Fibroblast of gingiva (primary cell): ENCODE measurements at places on chromosomes 2 and 18.
A peak's percentile ranks its signal among the peaks of the same experiment; 100 is the strongest.

GRCh38 chr2:130388221-130388907 is 32.5 kb downstream of the PTPN18 start:
- DNase-seq, result no peak

DNA sequence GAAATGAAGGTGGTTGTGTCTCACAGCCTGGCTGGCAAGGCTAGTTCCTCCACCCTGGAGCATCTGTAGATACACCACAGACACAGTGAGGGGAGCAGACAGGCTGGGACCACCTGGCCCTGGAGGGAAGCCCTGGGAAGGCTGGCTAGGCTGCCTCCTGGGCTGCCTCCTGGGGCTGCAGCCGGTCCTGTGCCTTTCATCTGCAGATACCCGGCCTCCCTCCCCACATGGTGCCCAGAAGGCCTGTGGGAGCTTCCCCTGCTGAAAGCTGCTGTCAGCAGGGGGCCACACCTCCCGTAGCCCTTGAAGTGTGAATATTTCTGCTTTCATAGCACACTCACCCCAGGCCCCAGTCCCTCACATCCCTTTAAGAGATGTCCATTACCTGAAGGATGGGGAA is 37.6 kb downstream of the SDC1 start:
- DNase-seq, result no peak

DNA sequence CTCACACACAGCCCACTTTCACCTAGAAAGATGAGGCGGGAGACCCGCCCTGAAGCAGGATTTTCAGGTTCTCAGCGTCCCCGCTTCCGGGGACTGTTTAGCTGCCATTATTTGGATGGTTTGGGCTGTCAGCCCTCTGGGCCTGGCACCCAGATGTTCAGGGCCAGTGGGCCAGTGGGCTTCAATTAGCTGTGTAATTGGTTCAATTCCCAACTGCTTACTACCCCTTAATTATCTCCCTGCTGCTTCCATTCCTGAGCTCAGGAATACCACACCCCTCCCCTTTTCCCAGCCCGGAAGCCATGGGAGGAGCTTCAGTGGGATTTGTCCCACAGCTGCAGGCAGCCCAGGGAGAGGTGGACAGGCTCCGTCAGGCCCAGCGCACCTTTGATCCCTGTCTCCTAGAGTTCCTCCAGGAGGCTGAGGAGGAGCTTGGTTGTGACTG is 114.1 kb upstream of the MYCN start:
- no peak for DNase-seq

DNA sequence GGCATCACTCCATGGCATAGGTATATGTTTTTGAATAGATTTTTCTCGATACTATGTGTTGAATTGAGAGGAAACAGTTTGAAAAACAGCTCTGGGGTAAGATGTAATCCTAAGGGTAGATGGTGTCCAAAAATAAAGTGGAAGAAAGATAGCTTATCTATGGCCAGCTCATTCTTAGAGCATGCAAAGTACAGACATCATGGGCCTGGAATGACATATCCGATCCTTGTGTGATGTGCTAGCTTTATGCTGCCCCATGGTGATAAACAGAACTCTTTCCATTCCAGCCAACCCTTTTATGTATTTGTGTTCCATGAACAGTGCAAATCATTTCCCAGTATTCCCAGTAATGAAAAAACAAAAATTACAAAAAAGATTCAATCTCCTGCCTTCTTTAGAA is 390.2 kb upstream of the NXPH2 start:
- no peak for DNase-seq

DNA sequence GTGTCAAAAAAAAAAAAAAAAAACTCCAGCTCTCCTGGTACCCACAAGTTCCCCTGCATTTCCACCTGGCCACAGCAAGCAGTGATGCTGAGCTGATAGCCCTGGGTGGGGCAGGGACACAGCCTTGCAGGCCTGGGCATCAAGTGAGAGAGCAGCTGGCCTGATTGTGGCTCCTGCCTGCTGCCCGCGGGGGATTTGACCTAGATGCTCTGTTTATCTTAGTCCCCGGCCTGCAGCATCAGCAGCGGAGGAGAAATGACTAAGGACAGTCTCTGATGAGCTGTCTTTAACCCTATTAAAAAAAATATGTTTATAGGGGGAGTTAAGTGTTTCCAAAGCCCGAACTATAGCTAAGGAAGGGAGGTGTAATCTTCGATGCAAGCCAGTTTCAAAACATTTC is 102.6 kb downstream of the MTCL1 start:
- DNase-seq, result no peak

GRCh38 chr2:73085691-73086090 is 14.2 kb upstream of the SFXN5 start:
- DNase-seq, result peak; percentile 55

GRCh38 chr18:62631173-62631572 is 84.2 kb upstream of the PHLPP1 start:
- no peak for DNase-seq

- DNase-seq, result peak; percentile 59
Observed at GRCh38 chr2:101518578-101519492, 43.9 kb upstream of the RFX8 start.

DNA sequence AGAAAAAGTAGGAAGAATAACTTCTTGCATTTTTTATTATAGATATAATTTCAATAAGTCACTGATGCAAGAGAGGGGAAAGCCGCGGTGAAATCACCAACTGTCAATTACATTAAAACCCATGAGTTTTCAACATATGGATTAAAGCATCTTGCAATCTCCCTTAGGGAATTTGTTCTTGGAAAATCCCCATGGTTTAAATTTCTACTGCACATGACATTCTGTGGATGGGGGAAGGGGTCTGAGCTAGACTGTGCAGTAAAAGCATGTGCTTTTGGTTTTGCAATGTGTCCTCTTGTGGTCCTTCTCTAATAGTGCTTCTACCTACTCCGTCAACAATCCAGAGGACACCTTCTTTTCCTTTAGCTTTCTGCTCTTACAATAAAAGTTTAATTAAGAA is 894.0 kb downstream of the DCDC2C start:
- no peak for DNase-seq

DNA sequence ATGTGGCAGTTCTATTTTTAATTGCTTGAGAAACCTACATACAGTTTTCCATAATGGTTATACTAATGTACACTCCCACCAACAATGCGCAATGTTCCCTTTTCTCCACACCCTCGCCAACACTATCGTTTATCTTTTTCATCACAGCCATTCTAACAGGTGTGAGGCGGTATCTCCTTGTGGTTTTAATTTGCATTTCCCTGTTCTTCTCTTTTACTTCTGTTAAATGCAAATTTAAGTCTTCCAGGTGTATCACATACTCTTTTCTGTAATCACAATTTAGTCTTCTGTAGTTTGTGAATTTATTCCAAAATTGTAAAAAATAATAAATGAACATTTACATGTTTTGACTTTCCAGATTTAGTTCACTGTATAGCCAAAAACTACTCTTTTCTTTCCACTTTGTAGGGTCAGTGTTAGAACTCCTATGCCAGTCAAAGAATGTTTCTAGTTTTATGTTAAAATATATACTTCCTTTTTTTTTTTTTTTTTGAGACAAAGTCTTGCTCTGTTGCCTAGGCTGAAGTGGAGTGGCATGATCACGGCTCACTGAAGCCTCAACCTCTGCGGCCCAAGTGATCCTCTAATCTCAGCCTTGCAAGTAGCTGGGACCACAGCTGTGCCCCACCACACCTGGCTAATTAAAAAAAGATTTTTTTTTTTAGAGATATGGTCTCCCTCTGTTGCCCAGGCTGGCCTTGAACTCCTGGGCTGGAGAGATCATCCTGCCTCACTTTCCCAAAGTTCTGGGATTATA is 15.4 kb upstream of the ACYP2 start:
- no peak for DNase-seq

DNA sequence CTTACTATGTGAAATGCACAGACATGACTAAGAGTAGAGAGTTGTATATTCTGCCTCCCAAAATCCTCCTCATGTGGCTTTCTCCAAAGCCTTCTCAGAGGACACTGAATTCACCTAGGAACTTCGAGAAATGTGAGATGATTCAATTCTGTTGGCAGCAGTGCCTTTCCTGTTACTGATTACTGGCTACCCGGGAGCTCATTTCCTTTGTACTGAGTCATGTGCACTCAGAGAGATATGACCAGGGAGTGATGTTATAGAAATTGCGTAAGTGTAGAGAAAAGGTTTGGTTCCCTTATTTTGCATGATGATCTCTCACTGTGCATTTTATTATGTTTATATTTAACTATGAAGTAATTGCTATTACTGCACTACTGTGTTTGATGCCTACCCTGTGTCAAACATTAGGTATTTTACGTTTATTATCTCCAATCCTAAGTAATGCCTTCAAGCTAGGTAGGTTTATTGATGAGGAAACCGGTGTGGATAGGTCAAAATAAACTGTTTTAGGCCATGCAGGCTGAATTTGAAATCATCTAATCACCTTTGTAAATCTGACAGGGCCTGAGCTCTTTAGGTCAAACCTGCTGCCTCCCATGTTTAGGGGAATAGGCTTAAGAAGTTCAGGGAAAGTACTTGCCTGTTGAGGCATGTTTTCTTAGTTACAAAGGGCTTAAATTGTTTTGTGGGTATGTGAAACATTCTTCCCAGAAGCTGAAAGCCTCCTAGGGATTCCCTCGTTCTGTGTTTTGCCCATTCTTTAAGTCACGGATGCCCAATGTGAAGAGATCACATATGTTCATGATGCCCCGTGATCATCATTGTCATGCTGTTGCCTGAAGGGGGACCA is 86.8 kb downstream of the FMNL2 start:
- DNase-seq, result peak; percentile 92

GRCh38 chr2:12050396-12050795 is 304.0 kb downstream of the LPIN1 start:
- DNase-seq, result peak; percentile 91

GRCh38 chr2:85175369-85176299 is 42.4 kb downstream of the TCF7L1 start:
- peak; percentile 56 for DNase-seq

DNA sequence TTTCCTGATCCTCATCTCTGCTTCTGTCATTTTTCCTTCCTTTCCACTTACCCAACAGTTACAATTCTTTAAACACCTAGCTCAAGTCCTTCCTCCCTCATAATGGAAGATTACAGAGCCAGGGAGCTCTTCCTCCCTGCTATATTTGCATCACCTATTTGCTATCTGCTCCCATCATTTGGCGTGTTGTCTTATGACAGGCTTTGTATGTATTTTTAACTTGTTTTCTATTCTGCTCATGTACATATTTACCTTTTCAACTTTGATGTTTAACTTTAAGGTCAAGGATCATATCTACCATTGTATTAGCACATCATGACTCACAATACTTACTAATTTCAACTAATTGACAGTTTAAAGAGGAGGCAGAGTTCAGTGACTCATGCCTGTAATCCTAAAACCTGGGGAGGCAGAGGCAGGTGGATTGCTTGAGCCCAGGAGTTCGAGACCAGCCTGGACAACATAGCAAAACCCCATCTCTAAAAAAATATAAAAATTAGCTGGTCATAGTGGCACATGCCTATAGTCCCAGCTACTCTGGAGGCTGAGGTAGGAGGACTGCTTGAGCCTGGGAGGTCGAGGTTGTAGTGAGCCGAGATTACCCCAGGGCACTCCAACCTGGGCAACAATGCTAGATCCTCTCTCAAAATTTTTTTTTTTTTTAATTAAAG is 308.0 kb upstream of the STON1 start:
- no peak for DNase-seq

DNA sequence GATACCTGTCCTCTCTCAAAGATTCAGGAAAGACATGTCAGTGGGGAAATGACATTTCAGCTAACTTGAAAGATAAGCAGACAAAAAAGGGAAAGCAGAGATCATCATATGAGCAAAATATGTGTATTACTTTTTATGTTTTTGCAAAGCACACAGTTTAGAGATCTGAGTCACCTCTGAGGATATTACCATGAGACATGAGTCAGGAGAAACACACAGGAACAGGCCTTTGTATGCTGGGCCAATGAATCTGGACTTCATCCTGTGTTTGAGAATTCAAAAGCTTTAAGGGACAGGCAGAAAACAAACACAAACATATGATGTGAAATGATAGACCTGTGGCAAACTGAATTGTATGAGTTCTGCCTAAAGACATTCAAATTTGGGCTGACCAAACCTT is 306.0 kb upstream of the EPC2 start:
- peak; percentile 35 for DNase-seq

DNA sequence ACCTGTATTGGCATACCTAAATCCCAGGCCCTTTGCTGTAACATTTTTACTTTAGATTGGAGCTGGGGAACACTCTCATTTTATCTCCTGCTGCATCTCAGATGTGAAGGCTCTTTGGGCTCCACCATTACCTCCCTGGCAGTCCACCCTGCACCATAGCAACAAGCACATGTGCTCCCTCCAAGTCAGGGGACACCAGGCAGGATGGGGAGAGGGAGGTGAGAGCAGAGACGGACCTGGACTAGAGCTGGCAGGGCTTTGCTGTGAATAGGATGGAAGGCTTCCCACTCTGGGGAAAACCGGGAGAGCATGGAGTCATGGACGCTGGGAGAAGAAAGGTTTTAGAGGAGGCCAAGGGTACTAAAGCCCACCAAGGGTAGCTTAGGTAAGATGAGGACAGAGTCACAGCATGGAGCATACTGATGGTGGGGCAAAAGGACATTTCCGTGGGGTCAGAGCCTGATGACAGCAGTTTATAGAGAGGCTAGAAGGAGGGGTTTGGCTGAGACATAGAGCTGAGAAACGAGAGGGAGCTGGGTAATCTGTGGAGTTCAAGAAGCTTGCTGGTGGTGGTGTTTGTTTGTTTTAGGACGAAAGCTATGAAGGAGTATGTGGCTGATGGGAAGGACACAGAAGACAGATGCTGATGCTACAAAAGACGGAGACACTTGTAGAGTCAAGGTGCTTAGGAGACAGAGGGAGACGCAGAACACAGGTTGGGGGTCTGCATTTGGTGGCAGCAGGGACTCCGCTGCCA is 134.8 kb downstream of the COL6A3 start:
- no peak for DNase-seq

- DNase-seq, result no peak
Observed at GRCh38 chr2:113857464-113857863, 32.4 kb upstream of the ACTR3 start.

- DNase-seq, result no peak
Observed at GRCh38 chr2:45745231-45745630, 93.8 kb downstream of the PRKCE start.

GRCh38 chr2:48496849-48497248 is 33.1 kb upstream of the STON1 start:
- DNase-seq, result no peak

- DNase-seq, result peak; percentile 56
Observed at GRCh38 chr18:8480506-8481328, 128.5 kb upstream of the RAB12 start.

- no peak for DNase-seq
Observed at GRCh38 chr2:47687856-47688255, 95.1 kb upstream of the MSH6 start.

GRCh38 chr2:182883451-182883850 is 17.0 kb upstream of the FRZB start:
- DNase-seq, result peak; percentile 73

DNA sequence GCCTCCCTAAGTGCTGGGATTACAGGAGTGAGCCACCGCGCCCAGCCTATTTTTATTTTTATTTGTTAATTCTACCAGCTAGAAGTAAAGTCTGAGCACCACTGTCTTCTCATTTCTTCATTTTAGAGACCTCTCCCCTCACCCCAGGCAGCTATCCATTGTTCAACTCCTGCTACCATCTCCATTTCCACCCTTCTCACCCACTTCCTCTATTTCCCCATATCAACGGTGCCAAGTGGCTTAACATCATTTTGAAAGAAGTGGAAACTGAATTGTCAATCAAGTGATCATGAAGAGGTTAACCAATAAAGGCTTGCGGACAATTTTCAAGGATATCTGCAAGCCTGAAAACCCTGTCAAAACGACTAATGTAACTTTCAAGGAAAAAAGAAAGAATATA is 323.1 kb downstream of the NBAS start:
- DNase-seq, result no peak

GRCh38 chr2:96961210-96961950 is 25.0 kb downstream of the FAM178B start:
- no peak for DNase-seq
